ENCODE measurements at places on chromosomes 6 and 20. TPM values are rescaled to one million over a fixed set of nuclear protein-coding genes. Genes with fewer than 3 reads are reported as not detected.

DNA sequence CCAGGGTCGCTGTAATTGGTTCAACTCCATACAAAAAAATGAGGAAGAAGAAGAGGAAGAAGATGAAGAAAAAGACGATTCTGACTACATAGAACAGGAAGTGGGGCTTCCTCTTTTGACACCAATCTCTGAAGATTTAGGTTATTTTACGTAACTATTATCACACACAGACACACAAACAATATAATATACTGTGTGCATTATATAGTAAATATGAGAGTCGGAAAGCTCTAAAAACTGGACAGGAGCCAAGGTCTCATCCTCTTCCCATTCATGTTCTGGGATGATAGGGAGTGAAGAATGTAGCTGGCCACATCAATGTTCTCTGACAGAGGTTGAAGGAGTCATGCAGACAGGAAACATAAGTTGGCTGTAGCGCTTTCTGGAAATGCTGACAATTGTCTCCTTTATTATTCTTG lies 13.3 kb downstream of the RSPH4A start:
- no peak for DNase-seq

Gene SFT2D1
- total RNA-seq, result 101 TPM

- DNase-seq, result no peak
Observed at GRCh38 chr6:5486214-5486613, 224.9 kb downstream of the FARS2 start.

Gene ARHGAP40
- total RNA-seq, result 0.06 TPM

DNA sequence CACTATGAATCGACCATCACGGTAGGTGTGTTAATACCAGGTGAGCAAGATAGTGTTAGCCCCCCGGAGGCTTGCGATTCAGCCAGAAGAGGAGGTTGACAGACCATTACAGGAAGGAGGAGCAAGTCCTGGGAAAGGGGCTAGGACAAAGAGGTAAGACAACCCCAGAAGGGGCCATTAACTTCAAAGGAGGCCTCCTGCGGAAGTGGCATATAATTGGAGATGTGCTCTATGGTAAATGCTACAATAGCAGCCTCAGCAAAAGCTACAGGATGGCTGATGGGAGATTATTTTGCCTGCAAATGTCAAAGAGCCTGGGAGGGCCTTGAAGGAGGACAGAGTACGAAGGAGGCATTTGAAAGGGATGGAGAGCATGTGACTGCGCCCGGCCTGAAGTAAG lies 108.6 kb upstream of the CITED2 start:
- DNase-seq, result no peak

Gene TBC1D22B
- total RNA-seq, result 6.6 TPM

GRCh38 chr6:135665935-135666334 lies 168.4 kb upstream of the AHI1 start:
- no peak for DNase-seq

DNA sequence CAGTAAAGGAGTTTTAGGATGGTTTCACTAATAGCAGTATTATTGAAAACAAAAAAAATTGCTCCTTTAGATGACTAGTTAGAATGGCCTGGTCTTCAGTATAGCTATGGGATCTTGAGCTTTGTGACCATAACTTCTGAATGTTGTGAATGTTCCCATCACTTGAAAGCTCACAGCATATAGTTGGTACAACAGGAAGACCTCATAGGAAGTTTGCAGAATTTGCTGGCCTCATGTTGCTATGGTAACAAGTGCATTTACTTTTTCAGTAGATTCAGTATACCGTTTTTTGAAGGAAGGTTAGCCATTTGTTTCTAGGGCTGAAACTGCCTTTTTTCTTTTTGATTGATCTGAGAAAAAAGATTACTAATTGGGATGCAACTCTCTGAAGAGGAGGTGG lies 8.3 kb downstream of the PHF3 start:
- DNase-seq, result no peak

Gene TRIM10
- total RNA-seq, result not detected
